ENCODE measurements at places on chromosomes 7 and 10.

DNA sequence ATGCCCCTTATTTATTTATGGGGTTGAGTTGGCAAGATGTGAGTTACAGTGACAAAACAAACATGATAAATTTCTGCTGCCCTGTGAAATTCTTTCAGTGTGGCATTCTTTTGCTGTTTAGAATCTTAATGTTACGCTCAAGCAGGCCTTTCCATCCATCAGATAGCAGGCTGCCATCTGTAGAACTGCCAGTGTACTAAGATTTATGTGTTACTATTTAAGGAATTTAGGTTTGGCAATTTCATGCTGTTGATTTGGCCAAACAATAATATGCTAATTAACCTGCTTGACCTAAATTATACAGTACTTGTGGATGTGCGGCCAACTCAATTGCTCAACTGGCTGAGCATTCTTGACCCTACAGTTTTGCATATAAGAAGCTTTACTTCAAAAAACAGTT, 477.7 kb upstream of the TPK1 start:
- DNase-seq = no peak

DNA sequence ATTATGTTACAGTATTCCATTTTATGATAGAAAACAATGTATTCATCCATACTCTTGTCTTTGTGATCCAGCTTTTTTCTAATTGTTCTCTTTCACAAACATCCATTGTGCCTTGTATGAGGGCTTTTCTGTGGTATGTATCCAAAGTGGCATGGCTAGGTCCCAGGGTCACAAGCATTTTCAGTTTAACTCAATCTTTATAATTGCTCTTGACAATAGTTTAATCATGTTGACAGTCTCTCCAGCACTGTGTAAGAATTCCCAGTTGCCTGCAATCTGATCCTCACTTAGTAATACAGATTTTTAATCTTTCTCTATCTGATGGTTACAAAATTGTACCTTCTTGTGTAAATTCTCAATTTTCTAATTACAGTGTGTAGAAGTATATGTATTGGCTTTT, 533.4 kb downstream of the NEBL start:
- no peak for DNase-seq

- no peak for DNase-seq
Measured at GRCh38 chr7:20050241-20050966, 166.8 kb downstream of the MACC1 start.

GRCh38 chr10:69474742-69475432, 23.6 kb downstream of the TSPAN15 start:
- no peak for DNase-seq

- no peak for DNase-seq
Measured at GRCh38 chr7:135924302-135924701, 52.9 kb downstream of the MTPN start.

DNA sequence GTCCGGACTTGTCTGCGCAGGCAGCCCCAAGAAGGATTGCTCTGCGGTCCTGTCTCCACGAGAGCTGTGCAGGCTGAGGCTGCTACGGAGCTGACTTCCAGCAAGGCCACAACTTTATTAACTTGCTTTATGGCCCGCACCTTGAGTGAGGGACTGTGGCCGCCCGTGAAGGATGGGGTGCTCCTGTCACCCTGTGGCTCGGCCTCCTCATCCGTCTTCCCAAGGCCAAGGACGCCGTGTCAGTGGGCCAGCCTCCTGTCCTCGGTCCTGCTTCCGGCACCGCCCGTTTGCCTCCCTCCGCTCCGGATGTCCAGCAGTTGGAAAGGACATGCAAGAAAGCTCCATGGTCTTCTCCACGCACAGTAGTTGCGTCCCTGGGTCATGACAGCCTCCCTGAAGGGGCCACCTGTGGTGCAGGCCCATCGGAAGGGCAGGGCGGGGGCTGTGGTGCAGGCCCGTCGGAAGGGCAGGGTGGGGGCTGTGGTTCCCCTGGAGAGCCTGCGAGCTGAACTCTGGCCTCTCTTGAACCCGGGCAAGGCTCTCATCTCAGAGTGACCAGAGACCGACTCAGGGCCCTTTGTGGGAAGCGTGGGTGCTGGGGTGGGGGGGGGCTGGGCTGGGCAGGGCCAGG, 87.1 kb downstream of the NKX6-2 start:
- no peak for DNase-seq

- no peak for DNase-seq
Measured at GRCh38 chr7:132240821-132241422, 335.3 kb downstream of the PLXNA4 start.

DNA sequence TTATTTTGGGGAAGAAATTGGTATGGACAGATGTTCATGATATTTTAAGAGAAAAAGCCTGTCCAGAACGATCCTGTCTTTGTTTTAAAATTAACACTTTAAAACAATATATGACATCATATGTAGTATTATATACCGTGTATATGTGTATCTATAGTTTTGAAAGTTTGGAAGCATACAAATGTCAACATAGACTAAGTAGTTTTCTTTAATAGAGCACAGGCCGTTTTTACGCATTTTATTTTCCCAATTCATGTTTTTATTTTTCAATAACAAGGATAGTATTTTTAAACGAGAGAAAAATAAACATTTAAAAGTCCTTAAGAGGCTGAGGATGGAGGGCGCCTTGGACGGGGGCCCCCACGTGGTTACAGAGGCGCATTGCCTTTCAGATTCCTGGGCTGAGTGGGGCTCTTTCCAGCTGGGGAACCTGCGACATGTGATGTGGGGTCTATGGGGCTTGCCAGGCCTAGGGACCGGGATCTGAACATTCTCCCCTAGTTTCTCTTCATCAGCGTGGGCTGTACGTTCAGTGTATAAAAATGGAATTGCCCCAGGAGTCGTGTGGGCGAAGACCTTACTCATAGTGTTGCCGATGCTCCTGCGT, 127.8 kb upstream of the ZNF746 start:
- peak; percentile 37 for DNase-seq

DNA sequence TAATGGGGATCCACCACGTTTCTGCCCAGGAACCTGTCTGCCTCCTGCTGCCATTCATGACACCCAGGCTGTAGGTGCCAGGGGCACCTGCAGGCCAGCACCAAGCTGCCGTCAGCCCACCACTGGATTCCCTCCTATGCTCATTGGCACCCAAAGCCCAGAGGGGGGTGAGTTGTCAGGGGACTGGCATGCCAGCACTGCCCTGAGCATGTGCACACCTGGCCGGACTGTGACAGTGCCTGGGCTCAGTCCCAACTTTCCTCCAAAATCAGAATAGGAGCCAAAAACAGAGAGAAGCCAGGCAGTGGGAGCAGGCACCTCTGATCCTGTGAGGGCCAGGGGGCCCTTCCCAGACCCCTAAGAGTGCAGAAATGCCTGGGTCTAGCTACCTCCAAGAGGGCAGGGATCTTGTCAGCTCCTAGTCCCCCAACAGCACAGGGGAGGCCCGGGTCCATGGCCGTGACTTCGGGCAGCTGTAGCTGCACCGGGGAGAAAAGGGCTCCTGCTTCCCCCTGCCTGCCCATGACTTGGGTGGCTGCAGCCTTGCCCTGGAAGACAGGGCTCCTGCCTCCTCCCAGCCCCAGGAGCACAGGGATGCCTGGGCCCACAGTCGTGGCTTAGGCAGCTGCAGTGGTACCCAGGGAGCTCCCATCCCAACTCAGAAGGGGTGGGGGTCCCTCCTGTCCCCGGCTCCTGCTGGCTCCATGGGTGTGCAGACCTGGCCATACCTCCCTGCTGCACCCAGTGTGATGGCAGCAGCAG, 249.8 kb upstream of the DKK1 start:
- no peak for DNase-seq

- no peak for DNase-seq
Measured at GRCh38 chr10:115706488-115707076, 566.4 kb downstream of the GFRA1 start.

DNA sequence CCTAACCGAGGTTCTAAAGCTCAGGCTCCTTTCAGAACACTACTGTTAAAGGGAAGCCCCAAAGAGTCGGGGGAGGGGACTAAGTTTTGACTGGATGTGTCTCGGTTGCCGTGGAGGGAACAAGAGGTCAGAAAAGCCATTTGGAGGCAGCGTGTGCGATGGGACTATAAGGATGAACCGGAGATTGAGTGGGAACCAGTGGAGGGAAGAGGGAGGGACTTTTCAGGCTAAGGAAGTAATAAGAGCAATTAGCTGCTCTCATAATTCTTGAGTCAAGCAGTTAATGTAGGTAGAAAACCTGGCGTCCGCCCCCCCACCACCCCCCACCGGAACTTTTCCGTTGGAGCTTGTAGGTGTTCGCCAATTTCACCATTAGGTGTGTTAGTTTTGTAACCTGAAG, 491 bp upstream of the AKAP9 start:
- DNase-seq = peak; percentile 16

DNA sequence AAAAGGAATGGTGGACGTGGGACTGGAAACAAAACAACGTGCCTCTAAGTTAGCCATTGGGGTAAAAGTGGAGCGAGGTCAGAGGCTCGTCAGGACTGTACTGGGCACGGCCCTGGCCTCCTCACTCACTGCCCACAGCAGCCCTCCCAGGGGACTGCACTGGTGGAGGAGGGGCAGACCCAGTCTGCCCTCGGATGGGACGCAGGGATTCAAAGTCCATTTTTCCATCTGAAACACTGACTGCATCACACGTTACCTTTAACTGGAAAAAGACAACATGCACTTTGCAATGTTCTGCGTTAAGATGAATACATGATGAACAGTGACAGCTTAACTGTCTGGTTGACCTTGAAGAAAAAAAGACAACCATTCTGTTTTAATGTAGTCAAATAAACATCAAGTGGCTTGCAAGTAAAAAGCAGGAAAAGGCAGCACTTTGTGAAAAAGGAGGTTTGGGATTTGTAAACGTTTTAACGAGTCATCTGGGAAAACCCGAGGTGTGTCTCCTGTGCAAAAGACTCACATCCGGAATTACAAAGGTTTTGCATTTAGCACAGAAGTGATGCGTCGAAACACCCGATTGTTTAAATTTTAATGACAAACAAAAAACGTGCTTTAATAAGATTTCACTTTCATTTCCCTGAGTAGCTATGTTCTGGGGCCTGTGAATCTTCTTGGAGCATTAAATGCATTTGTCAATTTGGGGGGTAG, 18.8 kb downstream of the KLF6 start:
- no peak for DNase-seq

DNA sequence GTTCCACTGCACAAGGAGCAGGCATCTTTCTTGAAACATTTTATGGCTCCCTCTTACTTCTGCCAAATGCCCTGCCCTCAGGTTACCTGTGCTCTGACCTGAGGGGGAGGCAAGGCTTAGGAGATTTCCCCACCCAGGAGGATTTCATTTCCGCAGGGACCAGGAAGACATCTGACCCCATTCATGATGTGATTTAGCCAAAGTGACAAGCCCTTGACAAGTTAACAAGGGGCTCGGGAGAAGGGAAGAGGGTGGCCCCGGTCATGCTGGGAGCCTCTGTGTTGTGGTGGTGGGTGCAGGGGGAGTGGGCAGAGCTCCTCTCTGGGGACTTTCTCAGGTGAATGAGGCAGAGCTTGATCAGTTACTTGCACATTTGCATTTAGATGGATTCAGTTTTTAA, 18.9 kb downstream of the GIMAP5 start:
- no peak for DNase-seq

GRCh38 chr7:25073451-25073850, 51.6 kb downstream of the CYCS start:
- DNase-seq = no peak

DNA sequence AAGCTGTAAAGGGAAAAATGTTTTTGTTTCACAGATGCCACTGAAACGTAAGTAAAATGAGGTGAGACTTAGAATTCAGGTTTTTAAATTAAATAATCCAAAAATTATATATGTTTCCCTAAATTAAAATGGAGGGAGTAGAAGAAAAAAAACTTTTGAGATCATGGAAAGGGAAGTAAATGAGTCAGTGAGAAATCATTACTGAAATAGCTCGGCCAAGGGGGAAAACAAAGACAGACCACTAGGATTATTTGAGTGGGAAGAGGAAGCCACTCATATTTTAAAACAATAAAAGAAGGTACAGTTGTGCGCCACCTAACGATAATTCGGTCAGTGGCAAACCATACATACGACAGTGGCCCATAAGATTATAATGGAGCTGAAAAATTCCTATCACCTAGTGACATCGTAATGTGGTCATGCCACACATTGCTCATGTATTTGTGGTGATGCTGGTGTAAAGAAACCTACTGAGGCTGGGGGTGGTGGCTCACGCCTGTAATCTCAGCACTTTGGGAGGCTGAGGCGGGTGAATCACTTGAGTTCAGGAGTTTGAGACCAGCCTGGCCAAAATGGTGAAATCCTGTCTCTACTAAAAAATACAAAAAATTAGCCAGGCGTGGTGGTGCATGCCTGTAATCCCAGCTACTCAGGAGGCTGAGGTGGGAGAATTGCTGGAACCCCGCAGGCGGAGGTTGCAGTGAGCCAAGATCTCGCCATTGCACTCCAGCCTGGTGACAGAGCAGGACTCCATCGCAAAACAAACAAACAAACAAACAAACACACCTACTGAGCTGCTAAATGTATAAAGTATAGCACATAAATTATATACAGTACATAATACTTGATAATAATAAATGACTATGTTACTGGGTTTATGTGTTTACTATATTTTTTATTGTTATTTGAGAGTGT, 64.7 kb downstream of the MKX start:
- no peak for DNase-seq

GRCh38 chr10:23692736-23693135, 253.9 kb downstream of the OTUD1 start:
- DNase-seq = no peak
